Effector memory CD4-positive, alpha-beta T cell (primary cell): ENCODE measurements at places on chromosomes 3 and 15.

- DNase-seq = no peak
These were observed 99.7 kb downstream of the RARB start for GRCh38 chr3:25527801-25528200.

DNA sequence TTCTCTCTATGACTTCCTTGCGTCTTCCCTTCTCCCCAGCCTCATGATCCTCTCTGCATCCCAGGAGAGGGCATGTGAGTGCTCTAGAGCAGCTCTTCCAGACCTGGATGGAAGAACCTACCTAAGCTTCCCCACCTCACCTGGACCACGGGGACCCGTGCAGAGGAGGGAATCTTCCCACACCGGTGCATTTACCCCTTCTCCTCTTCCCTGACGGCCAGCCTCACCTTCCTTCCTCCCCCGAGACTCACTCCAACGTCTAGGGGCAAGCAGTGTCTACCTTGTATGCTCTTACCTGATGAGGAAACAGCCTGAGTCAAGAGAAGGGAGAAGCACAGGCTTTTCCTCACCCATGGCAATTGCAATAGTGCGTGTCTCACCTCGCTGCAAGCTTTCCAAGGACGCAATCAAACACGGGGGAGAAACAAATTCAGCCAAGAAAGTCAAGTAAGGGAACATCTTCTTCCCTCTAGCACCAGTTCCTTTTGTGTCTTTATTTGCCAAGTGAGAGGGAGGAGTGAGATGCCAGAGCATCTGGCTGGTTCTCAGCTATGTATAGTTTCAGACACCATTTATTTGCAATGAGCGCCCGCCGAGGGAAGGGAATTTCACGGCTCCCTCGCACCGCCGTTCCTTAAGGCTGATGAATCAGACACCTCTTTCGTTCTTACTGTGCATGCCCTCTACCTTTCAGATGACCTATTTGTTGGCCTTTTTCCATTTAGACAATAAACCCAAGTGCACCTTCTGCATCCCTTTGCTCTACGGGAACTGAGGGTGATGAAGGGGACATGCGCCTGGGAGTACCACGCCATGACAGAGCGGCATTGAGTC is 1.8 kb upstream of the CCR9 start:
- no peak for DNase-seq

DNA sequence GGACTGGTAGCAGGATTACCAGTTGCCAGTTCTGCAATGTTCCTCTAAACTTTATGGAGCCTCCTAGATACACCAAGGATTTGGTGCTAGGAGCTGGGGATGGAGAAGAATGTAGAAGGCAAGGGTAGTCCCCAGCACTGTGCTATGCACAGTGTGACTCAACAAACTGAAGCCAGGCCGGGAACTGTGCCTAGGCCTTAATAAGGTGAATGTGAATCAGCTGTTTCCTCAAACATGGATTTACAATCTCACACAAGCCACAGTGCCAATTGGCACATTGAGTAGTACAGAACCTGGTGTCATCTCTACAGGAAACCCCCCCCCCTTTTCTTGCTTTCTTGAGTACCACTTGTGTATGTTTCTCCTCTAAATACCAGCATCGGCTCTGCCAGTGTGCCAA is 32.5 kb downstream of the MRPS25 start:
- no peak for DNase-seq

- no peak for DNase-seq
These were observed 78.3 kb downstream of the NAALADL2 start for GRCh38 chr3:174937478-174937877.

GRCh38 chr3:7585052-7585451 is 724.1 kb downstream of the GRM7 start:
- no peak for DNase-seq

GRCh38 chr3:126911162-126912026 is 71.5 kb upstream of the PLXNA1 start:
- DNase-seq = peak; percentile 52

GRCh38 chr3:58553003-58553402 is 16.0 kb upstream of the ACOX2 start:
- no peak for DNase-seq

DNA sequence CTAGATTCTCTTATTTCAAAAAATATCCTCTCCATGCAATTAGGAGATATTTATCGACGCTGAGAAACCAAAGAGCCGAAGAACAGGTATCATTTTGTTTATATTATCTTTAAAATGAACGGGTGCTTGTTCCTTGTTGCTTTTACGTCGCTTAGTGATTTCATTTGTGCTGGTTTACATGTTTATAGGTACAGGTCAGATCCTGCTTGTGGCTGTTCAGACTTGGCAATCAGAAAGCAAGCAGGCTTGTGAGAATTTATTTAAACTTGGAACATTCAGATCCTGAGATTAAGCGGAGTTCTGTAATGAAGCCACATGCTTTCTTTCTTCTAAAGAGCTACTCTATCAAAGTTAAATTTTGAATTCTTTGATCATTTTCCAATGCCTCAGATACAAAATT is 43.0 kb upstream of the ATP2C1 start:
- no peak for DNase-seq

GRCh38 chr3:148211725-148212124 is 486.0 kb upstream of the AGTR1 start:
- DNase-seq = no peak

- no peak for DNase-seq
These were observed 670 bp upstream of the CBLB start for GRCh38 chr3:105869531-105869833.

- no peak for DNase-seq
These were observed 13.2 kb upstream of the PODXL2 start for GRCh38 chr3:127615631-127616305.

DNA sequence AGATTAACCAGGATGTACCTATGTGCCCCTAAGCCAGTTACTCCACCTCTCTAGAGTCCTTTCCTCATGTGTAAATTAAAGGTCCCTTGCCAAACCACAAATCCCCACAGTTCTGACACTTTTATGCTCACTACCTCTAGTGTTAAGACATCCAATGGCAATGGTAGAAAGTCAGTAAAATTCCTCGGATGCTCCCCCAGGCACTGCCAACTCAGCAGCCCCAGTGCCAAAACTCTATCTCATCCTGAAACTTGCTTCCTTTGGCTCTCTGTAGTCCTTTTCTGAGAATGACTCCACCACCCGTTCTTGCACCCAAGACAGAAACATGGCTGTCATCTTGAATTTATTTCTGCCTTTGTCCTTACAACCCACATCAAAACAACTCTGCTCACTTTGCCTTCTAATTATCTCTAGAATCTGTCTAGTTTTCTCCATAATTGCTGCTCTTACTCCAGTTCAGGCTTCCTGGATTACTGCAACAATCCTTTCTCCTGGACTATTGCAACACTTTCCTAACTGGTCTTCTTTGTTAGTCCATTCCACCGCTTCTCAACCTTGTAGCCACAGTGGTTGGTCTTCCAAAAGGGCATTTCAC is 41.6 kb downstream of the MB21D2 start:
- DNase-seq = no peak

- no peak for DNase-seq
These were observed 321.2 kb upstream of the COL8A1 start for GRCh38 chr3:99317201-99317600.

DNA sequence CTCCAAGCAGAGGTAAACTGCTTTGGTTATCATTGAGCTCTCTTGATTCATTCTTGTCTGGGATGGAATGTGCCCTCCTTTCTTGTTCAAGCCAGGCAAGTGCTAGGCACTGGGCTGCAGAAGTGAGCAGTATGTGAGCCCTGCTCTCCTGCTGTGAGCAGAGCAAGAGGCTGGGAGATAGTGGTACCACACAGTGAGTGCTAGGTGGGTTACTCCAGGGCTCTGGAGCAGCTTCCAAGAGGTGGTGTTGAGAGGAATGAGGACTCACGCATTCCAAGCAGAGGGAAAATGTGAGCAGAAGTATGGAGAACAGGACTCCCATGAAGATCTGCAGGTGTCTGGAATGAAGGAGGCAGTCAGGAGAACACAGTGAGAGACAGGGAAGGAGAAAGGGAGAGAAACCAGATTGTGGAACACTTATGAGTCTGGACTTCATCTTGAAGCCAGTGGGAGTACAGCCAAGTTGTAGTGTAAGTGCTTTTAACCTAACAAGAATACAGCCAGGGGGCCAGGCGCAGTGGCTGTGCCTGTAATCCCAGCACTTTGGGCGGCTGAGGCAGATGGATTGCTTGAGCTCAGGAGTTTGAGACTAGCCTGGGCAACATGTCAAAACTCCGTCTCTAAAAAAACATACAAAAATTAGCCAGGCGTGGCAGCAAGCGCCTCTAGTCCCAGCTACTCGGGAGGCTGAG is 199.9 kb upstream of the CTDSPL start:
- no peak for DNase-seq

GRCh38 chr3:4588466-4588865 is 95.3 kb downstream of the ITPR1 start:
- no peak for DNase-seq

GRCh38 chr3:33111581-33111980 is 2.2 kb upstream of the CRTAP start:
- no peak for DNase-seq

GRCh38 chr3:123331006-123331405 is 117.9 kb downstream of the ADCY5 start:
- no peak for DNase-seq

- peak; percentile 27 for DNase-seq
These were observed 2.8 kb downstream of the ADAMTS17 start for GRCh38 chr15:100338971-100339444.

DNA sequence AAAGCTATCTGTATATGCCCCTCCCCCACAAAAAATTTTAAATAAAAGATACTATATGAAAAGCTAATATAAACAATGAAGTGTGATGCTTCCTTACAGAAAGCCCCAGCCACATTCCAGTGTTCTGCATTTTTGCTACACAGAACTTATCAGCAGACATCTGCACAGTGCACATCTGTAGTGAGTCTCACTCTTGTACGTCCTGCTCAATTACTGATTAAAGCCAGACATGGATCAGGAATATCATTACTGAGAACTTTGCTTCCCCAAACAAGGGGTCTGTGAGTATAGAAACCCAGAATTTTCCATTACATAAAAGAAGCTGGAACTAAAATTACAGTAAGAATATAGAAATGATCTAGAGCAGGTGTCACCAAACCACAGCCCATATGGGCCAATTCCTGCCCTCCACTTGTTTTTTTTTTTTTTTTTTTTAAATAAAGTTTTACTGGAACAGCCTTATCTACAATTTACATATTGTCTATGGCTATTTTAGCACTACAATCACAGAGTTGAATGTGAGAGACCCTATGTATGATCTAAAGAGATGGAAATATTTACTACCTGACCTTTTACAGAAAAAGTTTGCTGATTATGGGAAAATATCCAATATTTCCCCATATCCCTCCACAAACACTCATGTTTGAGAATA is 45.7 kb downstream of the UBP1 start:
- no peak for DNase-seq

DNA sequence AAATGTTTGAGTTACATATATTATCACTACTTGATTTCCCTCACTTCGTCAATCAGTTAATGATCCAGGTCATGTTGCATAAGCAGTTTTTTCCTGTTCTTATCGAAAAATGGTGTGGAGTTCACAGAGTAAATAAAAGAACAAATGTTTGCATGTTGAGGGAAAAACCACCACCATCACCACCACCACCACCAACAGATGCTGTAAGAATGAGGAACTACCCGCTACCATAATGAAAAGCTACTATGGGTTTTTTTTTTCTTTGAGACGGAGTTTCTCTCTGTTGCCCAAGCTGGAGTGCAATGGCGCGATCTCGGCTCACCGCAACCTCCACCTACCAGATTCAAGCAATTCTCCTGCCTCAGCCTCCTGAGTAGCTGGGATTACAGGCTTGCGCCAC is 27.6 kb downstream of the RUBCN start:
- no peak for DNase-seq

DNA sequence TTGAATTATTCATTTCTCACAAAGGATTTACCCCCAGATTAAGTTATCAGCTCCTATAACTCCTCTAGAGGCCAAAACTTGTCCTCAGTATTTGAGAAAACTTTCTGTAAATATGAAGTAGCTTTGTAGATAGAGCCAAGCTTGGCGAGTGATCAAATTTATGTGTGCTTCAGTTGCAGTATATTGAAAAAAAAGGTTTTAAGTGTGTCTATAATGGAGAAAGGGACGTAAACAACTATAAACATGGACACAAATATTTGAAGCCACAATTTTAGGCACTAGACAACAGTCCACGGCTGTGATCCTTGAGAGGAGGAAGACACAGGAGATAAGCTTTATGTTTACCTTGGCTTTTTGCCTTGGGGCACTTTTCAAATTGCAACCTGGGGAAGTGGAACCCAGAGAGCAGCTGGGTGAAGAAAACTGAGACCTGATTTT is 118.7 kb downstream of the THRB start:
- DNase-seq = no peak

DNA sequence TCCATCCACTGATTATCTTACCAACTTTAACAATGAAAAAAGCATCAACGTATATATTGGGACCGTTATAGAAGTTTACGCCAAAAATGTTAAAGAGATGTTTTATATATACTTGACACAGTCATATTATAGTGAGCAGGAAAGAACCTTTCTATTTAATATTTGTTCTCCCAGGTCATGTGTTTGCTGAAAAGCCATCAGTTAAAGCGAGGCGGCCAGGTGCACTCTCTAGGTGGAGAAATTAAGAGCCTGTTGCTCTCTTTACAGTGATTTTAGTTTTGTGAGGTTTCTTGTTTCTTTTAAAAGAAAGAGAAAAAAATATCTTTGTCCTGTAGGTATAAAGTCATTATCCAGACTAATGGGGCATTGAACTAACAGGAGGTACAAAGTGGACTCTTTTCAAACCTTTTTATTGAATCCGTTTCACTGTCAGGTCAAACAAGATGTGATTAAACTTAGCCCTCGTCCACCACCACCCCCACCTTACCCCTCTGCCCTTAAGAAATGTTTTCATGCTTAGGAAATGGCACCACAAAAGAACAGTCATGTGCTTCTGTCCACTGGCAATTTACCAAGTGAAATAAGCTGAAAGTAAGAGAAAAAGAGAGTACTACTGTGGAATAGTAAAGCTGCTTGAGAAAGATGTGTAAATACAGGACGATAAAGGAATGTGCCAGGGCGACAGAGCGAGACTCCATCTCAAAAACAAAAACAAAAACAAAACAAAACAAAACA is 279.9 kb downstream of the PTPRG start:
- no peak for DNase-seq

DNA sequence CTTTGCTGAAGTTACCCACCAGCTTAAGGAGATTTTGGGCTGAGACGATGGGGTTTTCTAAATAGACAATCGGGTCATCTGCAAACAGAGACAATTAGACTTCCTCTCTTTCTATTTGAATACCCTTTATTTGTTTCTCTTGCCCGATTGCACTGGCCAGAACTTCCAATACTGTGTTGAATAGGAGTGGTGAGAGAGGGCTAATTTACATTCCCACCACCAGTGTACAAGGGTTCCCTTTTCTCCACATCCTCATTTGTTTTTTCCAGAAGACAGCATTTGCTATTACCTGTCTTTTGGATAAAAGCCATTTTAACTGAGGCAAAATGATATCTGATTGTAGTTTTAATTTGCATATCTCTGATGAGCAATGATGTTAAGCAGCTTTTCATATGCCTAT is 329.9 kb upstream of the TPRG1 start:
- no peak for DNase-seq
